ENCODE measurements at places on chromosomes 6 and 20.

DNA sequence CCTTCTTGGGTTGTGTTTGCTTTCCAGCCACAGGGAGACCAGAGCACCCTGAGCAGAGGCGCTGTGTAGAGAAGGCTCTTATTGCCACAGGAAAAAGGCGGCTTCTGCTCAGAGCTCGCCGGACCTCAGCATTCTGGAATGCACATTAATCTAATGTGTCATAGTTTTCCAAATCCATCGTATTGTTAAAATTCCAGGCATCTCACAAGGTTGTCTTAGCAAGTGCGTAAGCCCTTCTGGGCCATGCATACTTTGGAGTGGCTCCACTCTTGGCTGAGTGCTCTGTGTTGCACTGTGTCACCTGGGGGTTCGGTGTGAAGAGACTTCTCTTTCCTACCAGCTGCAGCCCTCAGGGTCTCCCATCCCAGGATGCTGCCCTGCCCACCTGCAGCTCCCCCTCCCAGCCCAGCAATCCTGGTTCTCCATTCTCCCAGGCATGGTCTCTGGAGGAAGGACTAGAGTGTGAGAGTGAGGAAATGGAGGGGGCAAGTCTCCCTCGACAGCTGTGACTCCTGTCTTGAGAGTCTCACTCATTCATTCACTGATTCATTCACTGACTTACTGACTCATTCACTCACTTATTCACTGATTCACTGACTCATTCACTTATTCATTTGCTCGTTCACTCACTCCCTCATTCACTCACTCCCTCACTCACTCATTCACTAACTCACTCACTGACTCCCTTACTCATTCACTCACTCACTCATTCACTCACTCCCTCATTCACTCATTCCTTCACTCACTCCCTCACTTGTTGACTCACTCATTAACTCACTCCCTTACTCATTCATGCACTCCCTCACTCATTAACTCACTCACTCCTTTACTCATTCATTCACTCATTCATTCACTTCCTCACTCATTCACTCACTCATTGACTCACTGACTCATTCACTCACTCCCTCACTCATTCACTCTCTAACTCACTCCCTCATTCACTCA, 83.7 kb upstream of the MPC1 start:
- no peak for DNase-seq

GRCh38 chr20:57664476-57664875, 44.2 kb upstream of the ZBP1 start:
- DNase-seq = no peak

- no peak for DNase-seq
Observed at GRCh38 chr6:134932098-134932497, 17.8 kb downstream of the ALDH8A1 start.

GRCh38 chr6:88483424-88483823, 317.3 kb upstream of the CNR1 start:
- DNase-seq = no peak

- DNase-seq = no peak
Observed at GRCh38 chr20:50516180-50516934, 6.2 kb downstream of the PTPN1 start.

- no peak for DNase-seq
Observed at GRCh38 chr6:21180155-21180554, 413.4 kb upstream of the SOX4 start.

DNA sequence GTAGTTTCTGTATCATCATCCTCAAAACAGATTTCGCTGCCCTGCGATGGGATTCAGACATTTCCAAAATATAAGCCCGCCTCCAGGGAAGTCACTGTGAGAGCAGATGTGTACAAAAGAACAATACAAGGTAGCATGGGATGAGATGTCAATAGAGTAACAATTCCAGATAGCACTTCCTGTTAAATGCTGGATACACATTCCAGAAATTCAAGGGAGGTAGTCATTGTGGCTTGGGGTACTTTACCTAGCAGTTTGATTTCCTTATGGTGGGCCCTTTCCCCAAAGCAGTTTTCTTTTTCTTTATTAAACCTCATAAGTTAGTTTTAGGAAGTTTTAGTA, 2.5 kb downstream of the RNF217 start:
- DNase-seq = no peak

- no peak for DNase-seq
Observed at GRCh38 chr6:4522453-4522852, 253.8 kb upstream of the CDYL start.

DNA sequence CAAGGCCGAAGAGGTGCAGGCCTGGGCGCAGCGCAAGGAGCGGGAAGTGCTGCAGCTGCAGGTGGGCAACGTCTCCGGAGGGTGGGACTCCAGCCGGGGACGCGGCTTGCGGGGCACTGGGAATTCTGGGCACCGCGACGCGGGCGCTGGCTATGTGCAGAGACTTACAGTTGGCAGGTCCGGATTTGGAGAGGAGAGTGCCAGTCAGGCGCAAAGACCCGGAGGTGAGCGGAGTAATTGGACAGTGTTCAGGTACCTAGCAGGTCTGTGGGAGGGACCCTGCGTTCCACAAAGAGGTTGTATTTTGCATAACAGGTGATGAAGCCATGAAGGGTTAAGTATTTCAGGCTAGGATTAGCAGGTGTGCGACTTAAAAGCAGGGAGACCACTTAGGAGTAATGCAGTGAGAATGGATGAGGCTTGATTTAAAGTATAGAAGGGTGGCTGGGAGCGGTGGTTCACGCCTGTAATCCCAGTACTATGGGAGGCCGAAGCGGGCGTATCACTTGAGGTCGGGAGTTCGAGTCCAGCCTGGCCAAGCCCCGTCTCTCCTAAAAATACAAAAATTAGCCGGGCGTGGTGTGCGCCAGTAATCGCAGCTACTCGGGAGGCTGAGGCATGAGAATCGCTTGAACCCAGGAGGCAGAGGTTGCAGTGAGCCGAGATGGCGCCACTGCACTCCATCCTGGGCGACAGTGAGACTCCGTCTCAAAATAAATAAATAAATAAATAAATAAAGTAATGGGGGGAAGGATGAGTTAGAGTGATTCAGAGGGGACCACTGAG, 1.0 kb downstream of the MRPS26 start:
- DNase-seq = no peak

- DNase-seq = no peak
Observed at GRCh38 chr6:79403086-79403485, 134.1 kb downstream of the LCA5 start.

GRCh38 chr6:125906158-125906998, 50.2 kb upstream of the HINT3 start:
- DNase-seq = no peak

DNA sequence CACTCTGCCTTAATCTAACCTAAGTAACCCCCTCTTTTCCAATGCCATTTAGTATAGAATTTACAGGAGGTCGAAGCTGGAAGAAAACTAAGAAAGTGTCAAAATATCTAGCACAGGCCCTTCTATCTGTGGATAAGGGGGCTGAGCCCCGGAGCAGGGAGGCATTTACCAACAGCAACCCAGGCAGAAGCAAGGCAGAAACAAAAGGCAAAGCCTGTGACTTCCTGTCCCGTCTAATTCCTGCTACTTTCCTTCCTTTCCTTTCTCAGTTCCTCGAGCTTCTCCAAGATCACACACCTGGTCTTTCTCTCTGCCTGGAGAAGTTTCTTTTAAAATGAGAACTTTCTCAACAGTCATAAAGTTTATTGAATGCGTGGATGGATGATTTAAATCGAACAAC, 146.0 kb downstream of the FOXA2 start:
- no peak for DNase-seq

GRCh38 chr6:105357165-105357564, 45.7 kb downstream of the PREP start:
- no peak for DNase-seq

- DNase-seq = no peak
Observed at GRCh38 chr6:78749326-78749725, 118.0 kb upstream of the IRAK1BP1 start.

GRCh38 chr6:159174263-159174969, 5.2 kb downstream of the FNDC1 start:
- DNase-seq = no peak

DNA sequence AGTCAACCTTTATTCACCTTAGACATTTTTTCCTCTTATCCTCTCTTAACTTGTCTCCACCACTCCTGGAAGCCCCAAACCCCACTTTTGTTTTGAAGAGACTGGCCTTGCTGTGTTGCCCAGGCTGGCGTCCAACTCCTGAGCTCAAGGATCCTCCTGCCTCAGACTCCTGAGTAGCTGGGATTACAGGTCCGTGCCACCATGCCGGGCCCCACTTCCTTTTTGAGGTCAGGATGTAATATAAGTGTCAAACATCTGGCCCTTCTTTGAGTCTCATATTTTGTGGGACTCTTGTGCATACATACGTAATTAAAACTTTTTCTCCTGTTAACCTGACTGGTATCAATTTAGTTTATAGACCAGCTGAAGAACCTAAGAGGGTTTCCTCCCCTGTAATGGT, 1.4 kb upstream of the CDK19 start:
- no peak for DNase-seq

- DNase-seq = no peak
Observed at GRCh38 chr20:24438331-24438730, 31.1 kb upstream of the SYNDIG1 start.

DNA sequence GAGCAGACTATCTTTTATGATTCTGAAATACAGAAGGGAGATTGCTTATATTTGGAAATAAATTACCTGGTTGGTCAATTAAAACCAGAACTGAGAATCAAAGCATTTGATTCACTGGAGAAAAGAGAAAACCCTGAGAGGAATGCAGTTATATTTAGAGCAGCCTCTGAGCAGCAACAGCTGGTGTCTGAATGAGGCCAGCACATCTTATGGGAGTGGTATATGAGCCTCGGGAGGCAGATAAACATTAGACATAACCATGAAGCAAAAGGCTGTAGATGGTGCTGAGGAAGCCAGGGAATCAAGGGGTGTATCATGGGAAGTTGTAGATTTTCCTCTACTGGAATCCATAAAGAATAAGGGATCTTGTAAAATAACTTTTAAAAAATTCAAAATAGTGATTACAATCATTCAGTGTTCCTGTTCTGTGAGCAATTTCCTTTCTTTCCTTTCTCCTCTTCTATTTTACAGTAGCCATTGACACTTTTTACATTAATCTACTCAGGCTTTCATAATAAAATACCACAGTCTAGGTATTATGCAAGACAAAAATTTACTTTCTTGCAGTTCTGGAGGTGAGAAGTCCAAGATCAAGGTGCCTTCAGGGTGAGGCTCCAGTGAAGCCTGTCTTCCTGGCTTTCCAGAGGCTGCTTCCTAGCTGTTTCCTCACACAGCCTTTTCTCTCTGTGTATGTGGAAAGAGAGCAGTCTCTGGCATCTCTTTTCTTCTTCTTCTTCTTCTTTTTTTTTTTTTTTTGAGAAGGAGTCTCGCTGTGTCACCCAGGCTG, 32.8 kb upstream of the ENPP5 start:
- no peak for DNase-seq
